ENCODE measurements at places on chromosomes 12 and 14.

DNA sequence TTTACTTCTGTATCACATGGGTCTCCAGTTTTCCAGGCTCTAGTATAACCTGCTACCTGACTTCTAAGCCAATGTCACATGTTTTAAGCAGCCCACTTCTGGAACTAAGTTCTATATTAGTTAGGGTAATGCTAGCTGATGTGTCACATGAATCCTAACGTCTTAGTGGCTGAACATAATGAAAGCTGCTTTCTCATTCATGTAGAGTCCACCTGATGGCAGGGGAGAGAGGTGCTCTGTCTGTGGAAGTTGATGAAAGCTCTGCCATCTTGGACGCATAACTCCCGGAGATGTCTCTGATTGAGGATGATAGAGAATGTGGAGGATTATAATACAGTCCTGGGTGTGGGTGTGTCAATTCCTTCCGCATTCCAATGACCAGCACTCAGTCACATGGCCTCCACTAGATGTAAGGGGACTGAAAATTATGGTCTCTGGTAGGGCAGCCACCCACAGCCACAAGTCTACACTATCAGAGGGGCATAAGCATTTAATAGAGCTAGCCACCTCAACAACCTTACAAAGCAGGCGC lies 234.4 kb upstream of the CRY1 start:
- no peak for DNase-seq

DNA sequence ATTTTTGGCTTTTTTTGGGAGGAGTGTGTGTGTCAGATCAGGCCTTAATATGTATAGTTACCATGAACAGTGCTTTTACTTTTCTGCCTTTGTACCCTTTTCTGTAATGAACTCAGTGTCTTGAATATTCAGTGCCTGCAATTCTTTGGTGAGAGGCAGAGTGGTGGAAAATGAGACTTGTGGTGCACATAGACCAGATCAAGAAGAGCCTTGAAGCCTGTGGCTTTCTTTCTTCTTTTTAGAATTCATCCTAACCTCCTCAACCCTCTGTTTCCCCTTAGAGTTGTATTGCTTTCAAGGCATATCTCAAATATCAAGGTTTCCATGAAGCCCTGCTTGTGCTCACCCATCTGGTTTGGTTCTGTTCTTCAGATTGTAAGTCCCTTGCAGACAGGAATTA lies 2.6 kb downstream of the YLPM1 start:
- no peak for DNase-seq

DNA sequence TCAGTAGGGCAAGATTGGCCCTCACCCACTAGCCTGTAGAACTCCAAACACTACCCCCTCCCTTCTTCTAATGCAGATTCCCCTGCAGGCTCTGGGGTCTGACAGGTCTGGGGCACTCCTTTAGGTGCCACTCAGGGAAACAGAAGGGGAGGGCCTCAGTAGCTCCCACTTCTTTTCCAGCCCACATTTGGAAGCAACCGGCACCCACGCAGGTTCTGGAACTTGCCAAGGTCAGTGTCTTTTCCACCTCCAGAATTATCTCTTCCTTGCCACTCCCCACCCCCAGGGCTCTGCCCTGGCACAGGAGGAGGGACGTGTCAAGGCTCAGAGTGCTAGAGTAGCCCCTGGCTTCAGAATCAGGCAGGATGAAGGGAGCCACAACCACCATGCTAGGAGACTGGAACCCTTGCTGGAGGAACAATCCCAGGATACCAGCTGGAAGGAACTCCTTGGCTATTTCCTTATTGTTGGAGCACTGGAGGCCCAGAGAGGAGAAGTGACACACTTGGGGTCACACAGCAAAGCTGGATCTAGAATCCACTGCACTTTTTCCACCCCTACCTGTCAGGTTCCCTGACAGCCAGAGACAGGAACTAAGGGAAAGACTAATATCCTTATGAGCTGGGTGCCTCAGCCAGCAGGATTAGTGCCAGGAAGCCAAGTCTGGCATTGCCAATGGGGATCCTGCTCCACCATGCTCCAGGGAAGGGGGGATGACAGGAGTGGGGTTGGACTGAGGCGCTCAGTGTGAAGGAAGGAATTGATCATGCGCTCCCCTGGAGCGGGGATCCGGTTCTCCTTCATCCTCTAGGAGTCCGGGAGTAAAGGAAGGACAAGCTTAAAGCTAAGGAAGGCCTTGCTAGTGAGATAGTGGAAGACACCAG lies 1.8 kb upstream of the FIGNL2 start:
- no peak for DNase-seq

GRCh38 chr12:84502907-84503787 lies 409.5 kb downstream of the SLC6A15 start:
- no peak for DNase-seq

DNA sequence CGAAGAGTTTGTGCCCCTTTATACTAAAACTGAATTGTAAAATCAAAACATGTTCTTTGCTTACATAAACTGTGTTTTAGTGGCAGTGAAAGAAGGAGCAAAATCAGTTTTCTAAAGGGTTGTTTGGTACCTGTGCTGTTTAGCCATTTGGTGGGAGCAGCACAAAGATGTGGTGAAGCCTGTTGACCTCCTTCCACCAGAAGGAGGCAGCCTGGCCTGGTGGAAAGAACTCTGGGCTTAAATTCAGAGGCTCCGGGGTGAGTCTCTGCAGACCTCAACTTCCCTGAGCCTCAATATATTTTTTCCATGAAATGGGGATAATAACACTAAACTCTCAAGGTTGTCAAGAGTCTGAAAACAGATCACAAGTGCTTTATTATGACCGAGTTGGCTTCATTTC lies 502.5 kb downstream of the VRK1 start:
- DNase-seq = no peak

GRCh38 chr12:54558311-54558710 lies 8.9 kb downstream of the PDE1B start:
- no peak for DNase-seq

GRCh38 chr14:54094765-54095164 lies 138.1 kb upstream of the BMP4 start:
- no peak for DNase-seq

- DNase-seq = no peak
Observed at GRCh38 chr12:14614704-14615121, 47.0 kb upstream of the PLBD1 start.

DNA sequence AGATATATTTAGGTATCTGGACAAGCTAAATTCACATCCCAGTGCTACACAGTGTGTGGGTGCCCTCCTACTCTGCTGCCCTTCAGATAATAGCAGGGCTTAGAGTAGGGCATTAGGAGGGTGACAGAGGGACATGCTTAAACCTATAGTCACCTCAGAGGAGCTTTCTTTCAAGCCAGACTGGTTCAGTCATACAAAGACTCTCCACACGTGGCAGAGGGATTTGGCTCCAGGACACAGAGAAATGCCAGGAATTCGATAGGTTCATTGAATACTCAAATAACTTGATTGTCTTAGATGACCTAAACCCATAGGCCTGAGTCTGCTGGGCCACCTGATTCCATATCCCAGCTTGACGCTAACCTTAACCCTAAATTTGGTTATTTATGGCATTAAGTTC lies 163.5 kb downstream of the TPH2 start:
- DNase-seq = no peak

DNA sequence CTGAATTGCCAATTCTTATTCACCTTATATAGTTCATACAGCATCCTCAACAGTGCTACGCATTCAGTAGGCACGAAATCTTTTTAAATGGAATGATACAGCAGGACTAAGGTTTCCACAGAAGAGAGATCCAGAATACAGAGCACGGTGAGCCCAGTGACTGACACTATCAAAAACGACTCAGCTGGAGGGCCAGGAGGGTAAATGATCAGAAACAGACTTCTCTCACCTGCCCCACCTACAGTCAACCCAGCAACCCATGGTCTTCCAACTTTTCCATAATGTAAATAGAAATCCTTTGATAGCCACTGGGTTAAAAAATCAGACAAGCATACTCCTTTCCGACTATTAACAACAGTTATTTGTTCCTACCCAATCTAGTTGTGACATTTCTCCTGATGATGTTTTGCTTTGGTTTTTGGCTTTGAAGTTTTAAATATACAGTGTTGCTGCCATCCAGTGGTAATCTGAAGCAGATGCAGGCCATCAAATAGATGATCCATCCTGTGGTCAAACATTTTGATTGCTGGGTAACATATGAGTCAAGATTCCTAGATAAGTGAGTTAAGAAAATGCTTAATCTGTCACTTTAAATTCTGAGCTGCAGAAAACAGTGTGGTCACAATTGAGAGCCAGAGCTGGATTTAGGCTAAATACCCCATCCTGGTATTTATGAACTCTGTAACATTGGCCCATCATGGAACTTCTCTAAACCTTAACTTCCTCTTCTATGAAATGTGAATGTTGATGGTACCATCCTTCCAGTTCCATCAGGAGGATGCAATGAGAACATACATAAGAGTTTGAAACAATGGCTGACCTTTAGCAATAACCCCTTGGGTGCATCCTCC lies 42.0 kb downstream of the GPHB5 start:
- no peak for DNase-seq

Data from left ventricle myocardium inferior (tissue), 1 donor.